ENCODE measurements at places on chromosomes 1 and 21.

DNA sequence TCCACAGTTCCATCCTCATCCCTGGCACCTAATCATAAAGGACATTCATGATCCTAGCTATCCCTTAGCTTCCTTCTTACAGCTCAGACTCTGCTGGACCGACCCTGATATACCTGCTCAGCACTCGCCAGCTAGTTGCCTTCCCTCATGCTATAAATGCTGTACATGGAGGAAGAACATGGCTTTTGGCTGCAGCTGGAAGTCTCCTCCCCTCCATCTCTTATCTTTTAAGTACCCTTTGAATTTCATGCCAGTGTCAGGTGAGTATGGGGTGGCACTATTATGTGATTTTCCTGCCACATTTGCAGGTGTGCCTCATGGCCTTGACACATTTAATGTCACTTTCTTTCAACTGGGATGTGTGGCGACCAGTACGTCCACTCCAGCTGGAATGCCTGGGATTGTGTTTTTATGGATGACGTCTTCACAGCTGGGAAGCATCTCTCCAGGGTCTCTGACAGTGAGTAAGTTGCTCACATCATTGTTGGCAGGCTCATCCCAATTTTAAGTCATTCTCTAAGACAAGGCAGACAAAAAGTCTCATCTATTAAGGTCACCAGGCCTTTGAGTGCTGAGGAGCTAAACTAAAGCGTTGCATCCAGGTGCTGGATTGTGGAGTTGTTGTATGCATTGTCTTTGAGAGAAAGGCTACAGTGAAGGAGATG, 43.4 kb downstream of the RUNX1 start:
- no peak for DNase-seq

GRCh38 chr1:109863667-109864046, 47.0 kb upstream of the CSF1 start:
- DNase-seq: no peak

- no peak for DNase-seq
These were observed 27.9 kb downstream of the EDARADD start for GRCh38 chr1:236421850-236422516.

GRCh38 chr1:4837752-4838151, 183.3 kb downstream of the AJAP1 start:
- no peak for DNase-seq

- DNase-seq: no peak
These were observed 16.9 kb downstream of the IKBKE start for GRCh38 chr1:206486995-206487788.

Data from SIG-M5 (cell line).